ENCODE measurements at places on chromosomes 13 and 19. TPM values are rescaled to one million over a fixed set of nuclear protein-coding genes. Genes with fewer than 3 reads are reported as not detected.
A peak's percentile ranks its signal among the peaks of the same experiment; 100 is the strongest.

DNA sequence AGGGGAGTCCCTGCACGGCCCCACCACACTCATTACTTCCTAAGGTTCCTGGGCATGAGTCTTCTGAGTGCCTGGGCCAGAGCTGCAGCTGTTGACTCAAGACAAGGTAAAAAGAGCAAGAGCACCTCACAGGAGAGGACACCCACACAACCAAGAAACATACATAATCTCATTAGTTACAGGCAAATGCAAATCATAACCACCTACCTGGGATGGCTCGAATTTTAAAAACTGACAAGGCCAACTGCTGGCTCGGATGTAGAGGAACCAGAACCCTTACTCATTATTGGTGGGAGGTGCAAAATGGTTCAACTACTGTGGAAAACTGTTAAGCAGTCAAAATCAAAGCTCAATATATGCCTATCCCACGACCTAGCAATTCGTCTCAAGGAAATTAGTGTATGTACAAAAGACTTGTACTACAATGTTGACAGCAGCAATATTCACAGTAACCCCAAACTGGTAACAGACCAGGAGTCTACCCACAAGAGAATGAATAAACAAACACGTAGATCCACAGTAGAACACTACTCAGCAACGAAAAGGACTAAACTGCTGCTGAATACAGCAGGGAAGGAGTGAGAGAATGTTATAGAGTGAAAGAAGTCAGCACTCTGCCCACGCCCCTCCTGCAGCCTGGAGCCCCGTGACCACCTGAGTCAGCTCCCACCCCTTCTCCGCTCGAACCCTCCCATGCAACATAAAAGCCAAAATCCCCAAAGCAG is 15.8 kb downstream of the AKT2 start:
- no peak for DNase-seq

Gene TBXA2R
- total RNA-seq, result 0.80 TPM

GRCh38 chr19:364496-365287 is 20.1 kb upstream of the MIER2 start:
- peak; percentile 18 for DNase-seq

GRCh38 chr13:48624858-48625257 is 28.9 kb upstream of the CYSLTR2 start:
- DNase-seq, result no peak

Gene SPC24
- 1.7 TPM for total RNA-seq

- DNase-seq, result peak; percentile 82
These were observed 1.2 kb upstream of the EEF2 start for GRCh38 chr19:3986260-3987041.

DNA sequence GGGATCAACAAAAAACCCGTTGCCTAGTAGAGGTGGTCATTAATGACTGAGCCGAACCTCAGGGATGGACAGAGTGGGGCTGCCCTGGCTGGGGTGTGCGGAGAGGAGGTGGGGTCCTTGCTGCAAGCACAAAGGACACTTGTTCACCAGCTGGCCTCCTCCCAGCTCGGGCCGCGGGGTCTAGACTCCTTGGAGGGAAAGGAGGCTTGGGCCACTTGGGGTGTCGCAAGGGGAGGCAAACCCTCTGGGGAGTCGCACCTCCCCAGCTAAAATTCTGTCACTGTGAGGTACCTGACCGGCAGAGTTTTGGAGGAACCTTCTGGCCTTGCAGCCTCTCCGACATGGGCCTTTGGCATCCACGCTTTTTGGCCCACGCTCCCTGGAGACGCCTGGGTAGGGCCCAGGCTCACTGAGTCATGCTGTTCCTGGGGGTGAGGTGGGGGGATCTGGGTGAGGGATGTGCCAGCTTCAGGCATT is 8.2 kb downstream of the KLHL26 start:
- DNase-seq, result no peak

Gene CKM
- not detected for total RNA-seq

- DNase-seq, result no peak
These were observed 1.9 kb downstream of the GNG14 start for GRCh38 chr19:12689581-12690216.

Gene CLEC17A
- 1.3 TPM for total RNA-seq

DNA sequence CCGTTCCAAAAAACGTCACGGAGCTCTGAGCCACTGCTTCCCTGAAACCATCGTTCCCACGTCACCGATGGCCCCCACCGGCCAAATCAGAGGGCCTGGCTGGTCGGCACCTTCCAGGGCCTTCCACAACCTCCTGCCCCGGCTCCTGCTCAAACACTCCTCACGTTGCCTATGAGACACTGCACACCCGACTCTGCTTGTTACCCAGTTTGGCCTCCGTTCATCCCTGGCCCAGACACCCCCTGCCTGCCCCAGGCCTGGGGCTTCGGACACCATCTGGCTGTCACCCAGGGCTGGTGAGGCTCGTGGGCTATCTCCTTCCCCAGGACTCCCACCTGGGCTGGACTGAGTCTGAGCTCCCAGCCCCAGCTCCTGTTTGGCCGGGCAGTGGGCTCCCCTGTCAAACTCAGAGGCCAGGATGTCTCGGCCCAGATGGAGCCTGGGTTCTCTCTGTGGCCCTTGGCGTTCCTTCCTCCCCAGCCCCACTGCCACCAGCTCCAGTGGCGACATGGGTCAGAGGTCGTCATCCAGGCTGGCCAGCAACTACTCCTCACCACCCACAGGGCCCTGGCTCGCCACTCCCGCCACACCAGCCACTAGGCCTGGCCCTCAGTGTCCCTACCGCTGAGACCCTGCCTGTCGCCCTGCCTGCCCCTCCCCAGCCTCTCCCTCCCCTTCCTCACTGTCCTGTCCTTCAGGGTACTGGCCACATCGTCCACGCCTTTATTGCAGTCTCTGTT is 17.7 kb downstream of the CERS1 start:
- no peak for DNase-seq

Gene KLK10
- not detected for total RNA-seq

DNA sequence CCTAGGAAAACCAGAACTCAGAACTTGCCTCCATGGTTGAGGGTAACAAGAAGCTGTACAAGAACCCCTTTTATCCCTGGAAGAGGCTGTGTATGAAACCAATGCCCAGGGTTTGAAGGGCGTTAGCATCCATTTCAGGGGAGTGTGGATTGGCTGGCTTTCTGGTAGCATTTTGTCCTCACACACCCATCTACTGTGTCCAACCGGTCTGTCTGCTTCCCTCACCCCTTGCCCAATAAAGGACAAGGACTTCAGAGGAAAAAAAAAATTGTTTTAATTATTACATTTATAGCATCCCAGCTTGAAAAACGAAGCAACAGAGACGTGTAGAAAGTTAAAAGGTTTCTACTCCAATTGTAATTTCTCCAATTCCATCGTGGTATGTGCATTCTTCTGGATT is 2.7 kb upstream of the CYP4F8 start:
- no peak for DNase-seq

DNA sequence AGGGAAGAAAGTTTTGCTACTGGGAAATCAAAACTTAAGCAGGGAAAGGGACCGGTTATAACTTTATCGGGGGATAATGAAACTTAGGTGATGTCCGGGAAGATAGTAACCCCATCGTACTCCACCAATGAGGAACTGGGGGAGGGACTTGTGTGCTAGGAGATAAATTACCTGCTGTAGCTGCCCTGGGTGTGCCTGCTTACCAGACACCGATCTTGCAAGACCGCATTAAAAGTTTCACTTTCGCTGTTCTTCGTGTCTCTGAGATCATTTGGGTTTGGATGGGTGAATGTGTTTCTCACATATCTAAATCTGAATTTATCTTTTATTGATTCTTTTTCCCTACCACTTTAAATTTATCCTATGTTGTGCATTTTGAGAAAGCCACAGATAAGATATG is 381.4 kb downstream of the SLITRK6 start:
- no peak for DNase-seq

DNA sequence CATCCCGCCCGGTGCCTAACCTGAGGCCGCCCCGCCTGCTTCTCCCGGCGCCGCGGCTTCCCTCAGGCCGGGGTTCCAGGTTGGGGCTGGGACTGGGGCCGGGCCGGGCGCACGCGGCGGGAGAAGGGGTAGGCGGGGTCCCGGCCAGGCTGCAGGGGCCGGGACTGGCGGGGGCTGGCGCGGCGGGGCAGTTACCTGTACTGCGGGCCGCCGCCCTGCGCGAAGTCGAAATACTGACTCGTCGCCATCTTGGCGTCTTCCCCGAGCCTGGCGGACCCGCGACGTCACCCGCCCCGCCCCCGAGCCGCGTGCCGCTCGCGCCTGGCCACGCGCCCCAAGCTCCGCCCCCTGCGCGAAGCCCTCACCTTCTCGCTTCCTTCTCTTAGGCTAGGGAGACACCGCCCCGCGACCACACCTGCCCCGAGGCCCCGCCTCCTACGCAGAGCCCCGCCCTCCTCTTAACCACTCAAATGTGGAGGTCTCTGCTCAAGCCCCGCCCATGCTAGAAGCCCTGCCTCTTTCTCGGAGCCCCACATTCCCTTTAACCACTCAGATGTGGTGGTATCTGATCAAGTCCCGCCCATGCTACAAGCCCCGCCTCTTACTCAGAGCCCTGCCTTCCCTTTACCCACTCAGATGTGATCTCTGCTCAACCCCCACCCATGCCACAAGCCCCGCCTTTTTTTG is at the start of gene ZFR2:
ZFR2 (minus strand) TSS at position 269 of the 687 bp plus-strand sequence; CDS start at position 248, 21 bp downstream.
- DNase-seq, result no peak

GRCh38 chr13:23701636-23702035 is 131.4 kb downstream of the TNFRSF19 start:
- no peak for DNase-seq

Gene ADAMTS10
- not detected for total RNA-seq

DNA sequence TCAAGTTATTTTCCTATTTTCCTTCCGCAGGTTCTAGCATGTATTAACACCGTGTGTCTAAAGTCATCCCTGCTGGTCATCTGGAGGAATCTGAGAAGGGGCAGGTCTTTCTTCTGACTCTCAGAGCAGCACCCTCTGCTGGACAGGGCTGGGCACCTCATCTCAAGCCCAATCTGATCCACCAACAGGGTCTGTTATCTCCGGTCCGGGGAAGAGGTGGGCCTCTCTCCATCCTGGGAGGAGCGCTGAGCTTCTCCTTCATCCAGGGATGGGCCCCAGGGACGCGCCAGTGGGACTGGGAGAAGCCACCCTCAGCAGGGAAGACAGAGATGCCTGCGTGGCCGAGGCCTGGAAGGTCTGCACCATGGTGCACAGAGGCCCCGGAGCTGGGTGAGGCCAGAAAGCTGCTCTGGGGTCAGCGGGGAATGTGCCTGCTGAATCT is 26.0 kb upstream of the ZNF331 start:
- peak; percentile 35 for DNase-seq

- no peak for DNase-seq
These were observed 14.6 kb downstream of the ATP7B start for GRCh38 chr13:51996641-51997040.

DNA sequence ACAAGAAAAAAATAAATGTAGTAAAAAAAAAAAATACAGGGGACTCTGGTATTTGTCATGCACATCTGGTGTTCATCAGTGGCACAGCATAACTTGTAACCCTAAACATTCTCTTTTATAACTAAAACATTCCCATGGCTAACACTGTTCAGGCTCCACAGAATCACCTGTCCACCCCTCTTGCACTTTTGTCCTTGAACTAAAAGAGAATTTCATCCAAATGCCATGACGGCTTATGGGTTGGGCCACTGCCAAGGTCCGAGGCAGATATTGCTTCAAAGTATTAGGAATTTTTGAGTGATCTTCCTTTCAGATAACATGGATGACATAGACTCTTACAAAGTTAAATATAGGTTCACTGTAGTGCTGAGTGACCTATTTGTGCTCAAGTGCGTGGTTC is 25.7 kb upstream of the SERP2 start:
- no peak for DNase-seq

DNA sequence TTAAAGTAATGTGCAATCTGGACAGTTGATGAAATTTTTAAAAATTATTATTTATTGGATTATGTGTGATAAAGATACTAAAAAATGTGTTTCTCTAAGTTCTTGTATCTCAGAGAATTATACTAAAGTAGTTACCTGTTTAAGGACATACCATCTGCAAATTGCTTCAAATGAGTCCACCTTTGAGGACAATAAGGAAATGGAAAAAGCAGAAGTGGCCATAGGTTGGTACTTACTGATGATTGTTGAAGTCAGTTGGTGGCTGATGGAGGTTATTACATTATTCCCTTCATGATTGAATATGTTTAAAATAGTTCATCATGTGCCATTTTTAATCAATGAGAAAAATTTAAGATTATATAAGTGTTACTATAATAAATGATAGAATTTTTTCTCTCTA is 367.0 kb downstream of the MYO16 start:
- no peak for DNase-seq

Gene GGN
- total RNA-seq, result 2.5 TPM

DNA sequence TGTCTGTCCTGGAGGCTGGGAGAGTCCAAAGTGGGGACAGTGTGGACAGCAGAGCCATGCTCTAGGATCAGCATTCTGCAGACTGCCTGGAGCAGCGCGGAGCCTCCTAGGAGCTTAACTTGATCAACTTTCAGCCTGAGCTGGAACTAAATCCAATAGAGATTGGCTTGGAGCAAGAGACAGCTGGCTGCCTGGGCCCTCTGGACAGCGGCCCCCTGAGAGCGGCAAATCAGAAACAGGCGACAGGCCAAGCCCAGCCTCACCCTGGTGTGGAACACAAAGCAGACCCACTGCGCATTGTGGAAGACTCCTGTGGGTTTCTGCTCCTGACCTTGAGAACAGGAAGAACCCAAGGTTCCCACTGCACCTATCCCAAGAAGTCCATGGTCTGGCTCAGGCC is 462.2 kb downstream of the TSHZ3 start:
- DNase-seq, result no peak

Gene TRPM4
- 228 TPM for total RNA-seq

DNA sequence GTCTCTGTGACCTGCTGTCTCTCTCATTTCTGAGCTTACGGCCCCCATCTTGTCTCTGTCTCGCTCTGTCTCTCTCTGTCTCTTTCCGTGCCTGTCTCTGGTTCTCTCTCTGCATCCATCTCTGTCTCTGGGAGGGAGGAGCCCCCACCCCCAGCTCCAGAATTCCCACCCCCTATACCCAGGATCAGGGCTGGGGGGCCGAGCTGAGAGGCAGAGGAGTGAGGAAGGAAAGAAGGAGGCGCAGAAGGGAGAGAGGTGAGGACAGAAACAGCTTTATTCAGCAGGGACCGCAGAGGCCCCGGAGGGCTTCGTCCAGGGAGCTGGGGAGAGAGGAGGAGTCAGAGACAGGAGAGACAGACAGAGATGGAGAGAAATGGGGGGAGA is 14.0 kb downstream of the JOSD2 start:
- no peak for DNase-seq

DNA sequence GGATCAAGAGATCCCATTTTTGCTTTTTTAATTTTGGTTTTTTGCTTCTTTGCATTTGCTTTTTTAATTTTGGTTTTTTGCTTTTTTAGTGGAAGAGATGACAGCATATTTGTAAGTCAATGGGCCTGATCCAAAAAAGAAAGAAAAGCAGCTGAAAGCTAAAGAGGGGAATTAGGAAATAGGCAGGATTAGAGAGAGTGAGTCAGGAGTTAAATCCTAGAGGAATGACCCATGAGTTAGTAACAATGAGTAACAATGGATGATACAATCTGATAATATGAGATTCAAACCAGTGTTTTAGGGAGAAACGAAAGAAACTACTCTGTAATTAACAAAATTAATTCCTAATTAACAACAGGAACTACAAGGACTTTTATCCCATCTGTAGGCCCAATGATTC is 111.2 kb upstream of the SGCG start:
- no peak for DNase-seq
